ENCODE measurements at places on chromosomes 7 and 10.

- DNase-seq = no peak
Observed at GRCh38 chr7:45988405-45989057, 67.5 kb upstream of the IGFBP3 start.

GRCh38 chr10:120997756-120998155 lies 146.6 kb downstream of the WDR11 start:
- DNase-seq = no peak

GRCh38 chr10:35178331-35178730 lies 51.7 kb downstream of the CREM start:
- no peak for DNase-seq

DNA sequence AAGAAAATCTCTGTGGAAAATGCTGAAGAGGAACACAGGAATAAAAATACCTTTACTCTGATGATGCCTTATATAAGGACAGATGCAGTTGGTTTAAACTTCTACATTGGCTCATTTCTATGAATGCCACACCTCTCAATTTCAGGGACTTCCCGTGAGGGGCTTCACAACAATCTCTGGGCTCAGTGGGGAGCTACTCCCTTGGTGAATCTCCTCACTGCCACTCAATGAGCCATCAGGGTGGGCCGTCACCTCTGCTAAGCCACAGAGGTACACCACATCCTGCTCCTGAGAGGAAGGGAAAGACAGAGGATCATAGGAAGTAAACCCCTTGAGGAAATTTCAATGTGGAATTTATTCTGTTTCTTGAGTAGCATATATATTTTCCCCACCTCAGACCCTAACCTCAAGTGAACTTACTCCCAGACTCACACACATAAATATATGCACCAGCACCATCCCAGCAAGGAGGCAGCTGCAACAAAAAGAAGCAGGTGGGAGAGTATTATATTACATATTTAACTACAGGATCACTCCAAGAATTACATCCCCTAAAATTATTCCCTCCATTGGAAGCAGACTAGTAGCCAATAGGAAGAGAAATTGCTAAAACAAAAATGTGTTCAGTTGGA lies 63.3 kb upstream of the PRSS1 start:
- DNase-seq = no peak

GRCh38 chr10:45425621-45426563 lies 51.9 kb downstream of the ALOX5 start:
- no peak for DNase-seq

DNA sequence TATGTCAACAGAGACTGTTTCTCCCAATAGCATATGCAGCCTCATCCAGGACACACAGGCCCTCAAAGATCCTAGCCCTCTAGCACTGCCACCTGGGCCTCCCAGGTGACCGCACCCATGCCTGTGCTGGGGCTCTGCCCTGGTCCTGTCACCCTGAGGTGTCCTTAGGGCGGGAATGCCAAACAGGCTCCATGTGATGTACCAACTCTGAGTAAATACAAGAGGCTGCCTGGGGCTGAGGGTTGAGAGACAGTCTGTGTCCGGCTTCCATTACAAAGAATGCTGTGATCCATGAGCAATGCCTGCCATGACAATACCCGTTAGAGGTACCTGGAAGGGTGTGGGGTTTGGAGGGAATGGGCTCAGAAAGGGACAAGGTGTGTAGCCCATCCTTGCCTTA lies 83.0 kb upstream of the KAT6B start:
- no peak for DNase-seq

- DNase-seq = no peak
Observed at GRCh38 chr7:40120020-40120419, 14.4 kb downstream of the MPLKIP start.

GRCh38 chr7:8444468-8444769 lies 11.0 kb downstream of the NXPH1 start:
- no peak for DNase-seq

- no peak for DNase-seq
Observed at GRCh38 chr7:150983893-150984368, 5.8 kb upstream of the KCNH2 start.

GRCh38 chr7:2713370-2713769 lies 25.4 kb downstream of the AMZ1 start:
- no peak for DNase-seq

DNA sequence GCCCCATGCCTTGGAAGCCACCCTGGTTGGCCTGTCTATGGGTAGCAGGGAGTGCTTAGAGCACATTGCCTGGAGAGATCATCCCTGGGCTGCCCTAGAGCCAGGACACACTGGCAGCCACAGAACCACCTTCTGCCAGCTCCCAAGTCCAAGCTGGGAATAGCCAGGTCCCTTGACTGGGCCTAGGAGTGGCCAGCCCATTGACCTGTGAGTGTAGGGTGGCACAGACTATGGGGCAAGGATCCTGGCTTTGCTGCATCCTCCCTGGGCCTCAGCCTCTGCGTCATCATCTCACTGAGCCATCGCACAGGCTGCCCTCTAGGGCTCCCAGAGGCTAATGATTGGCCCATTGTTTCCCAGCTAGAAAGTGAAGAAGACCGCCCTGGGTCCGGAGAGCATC lies 7.0 kb downstream of the AQP1 start:
- no peak for DNase-seq

DNA sequence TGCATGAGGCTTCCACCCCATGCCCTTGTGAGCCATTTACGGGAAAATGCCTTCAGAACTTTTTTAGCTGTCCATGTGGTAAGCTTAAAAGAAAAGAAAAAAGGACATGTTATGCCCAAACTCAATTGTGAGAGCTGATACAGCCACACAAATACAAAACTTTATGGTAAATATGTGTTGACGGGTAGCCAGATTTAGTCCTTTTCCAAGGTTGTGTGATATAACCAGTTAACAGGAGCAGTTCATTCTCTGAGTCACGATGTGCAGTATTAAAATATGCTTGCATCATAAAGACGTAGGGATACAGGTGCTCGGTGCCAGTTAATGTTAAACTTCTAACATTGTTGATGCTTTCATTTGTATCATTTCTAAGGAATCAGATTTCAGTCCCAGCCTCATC lies 350.4 kb downstream of the DNAJB6 start:
- DNase-seq = no peak

GRCh38 chr7:107165341-107165740 lies 3.5 kb upstream of the HBP1 start:
- no peak for DNase-seq

DNA sequence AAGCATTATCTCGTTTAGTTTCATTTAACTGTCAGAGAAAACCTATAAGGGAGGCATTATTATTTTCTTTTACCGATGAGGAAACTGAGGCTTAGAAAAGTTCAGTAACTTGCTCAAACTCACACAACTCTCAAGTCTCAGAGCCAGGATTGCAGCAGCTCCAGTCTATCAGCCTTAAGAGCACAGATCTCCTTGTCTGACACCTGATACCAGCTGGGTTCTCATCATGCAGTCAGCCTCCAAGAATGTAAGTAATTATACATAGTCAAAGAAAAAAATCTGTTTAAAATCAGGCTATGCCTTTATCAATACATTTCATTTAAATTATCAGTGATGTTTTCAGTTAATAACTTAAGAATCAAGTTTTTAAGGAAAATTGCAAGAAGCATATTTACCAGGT lies 236.6 kb upstream of the TCF7L2 start:
- no peak for DNase-seq

- no peak for DNase-seq
Observed at GRCh38 chr10:42783181-42783549, 570 bp downstream of the BMS1 start.

GRCh38 chr7:28954946-28955345 lies 3.2 kb downstream of the TRIL start:
- DNase-seq = no peak

DNA sequence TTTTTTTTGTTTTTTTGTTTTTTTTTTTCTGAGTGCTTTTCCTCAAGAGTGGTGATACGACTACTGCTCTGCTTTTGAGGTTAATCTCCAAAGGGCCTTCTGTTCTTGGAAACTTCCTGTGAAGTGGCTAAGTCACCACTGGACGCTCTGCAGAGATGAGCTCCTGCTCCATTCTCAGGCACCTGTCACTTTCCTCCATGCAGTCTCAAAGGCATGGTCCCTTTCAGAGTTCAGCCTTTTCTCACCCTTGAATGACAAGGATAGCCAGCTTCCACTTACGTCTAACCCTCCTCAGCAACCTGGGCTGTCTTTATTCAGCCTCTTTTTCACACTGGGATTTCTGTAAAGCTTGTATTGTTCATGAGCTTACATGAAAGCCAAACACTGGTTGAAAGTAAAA lies 65.8 kb downstream of the BMPER start:
- no peak for DNase-seq

GRCh38 chr7:91533996-91534395 lies 269.8 kb downstream of the FZD1 start:
- DNase-seq = no peak

GRCh38 chr7:30710669-30711068 lies 28.4 kb upstream of the CRHR2 start:
- DNase-seq = no peak

- DNase-seq = no peak
Observed at GRCh38 chr7:121306565-121306964, 22.2 kb upstream of the WNT16 start.

GRCh38 chr10:127600479-127600878 lies 51.4 kb downstream of the NPS start:
- DNase-seq = no peak

DNA sequence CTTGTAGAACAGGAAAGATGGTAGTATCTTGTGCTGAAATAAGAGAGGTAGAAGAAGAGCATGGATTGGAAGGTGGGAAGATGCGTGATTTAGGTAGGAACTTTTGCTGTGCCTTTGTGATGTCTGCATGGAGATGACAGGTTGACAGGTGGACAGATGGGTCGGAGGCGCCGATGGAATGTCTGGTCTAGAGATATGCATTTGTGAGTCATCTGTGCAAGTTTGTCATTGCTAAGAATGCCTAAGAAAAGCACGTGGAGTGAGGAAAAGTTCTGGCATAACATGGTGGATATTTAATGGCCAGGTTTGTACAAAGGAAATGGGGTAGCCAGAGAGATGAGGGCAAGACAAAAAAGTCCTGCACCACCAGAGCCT lies 76.0 kb upstream of the ARMC3 start:
- DNase-seq = no peak

DNA sequence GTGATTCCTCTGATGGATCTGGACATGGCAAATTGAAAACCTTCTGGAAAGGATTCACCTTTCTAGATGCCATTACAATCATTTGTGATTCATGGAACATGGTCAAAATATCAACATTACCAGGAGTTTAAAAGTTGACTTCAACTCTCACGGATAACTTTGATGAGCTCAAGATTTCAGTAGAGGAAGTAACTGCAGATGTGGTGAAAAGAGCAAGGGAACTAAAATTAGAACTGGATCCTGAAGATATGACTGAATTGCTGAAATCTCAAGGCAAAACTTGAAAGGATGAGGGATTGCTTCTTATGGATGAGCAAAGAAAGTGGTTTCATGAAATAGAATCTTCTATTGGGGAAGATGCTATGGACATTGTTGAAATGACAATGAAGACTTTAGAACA lies 293.6 kb downstream of the ARHGAP12 start:
- DNase-seq = no peak

DNA sequence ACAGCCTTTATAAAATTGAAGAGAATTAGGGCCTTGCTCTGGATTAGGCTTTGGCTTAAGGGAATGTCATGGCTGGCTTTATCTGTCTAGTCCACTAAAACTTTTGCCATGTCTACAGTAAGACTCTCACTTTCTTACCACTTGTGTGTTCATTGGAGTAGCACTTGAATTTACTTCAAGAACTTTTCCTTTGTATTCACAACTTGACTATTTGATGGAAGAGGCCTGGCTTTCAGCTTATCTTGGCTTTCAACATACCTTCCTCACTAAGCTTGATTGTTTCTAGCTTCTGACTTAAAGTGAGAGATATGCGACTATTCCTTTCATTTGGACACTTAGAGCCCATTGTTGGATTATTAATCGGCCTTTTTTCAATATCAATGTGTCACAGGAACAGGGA lies 96.1 kb downstream of the TPST1 start:
- no peak for DNase-seq

GRCh38 chr7:50362712-50363282 lies 58.3 kb downstream of the IKZF1 start:
- no peak for DNase-seq

DNA sequence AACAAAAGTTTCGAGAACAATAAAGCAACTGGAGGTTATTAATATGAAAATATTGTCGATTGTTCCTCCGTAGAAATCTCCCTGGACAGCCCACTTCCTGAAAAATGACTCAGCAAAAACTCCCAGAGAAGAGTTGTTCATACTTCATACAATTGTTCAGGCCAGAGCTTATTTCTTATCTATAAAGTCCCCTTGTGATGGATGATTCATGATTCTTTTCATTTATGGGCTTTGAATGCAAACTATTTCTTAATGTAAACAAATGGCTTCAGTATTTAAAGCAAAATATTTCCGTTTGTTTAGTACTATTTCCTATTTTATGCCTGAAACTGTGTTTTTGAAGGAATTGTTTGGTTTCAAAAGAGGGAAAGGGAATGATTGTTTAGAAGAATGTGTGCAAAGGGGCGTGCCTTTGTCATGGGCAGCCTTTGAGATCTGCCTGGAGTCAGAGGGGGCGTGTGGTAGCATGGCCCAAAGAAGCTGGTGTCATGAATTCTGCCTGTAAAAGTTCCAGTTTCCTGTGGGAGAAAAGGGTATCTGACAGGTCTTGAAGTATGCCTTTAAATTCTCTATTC lies 26.2 kb upstream of the EXOC6 start:
- no peak for DNase-seq

- DNase-seq = no peak
Observed at GRCh38 chr7:150871601-150872000, 19.3 kb downstream of the AOC1 start.

GRCh38 chr10:30691639-30692015 lies 62.1 kb upstream of the LYZL2 start:
- no peak for DNase-seq

DNA sequence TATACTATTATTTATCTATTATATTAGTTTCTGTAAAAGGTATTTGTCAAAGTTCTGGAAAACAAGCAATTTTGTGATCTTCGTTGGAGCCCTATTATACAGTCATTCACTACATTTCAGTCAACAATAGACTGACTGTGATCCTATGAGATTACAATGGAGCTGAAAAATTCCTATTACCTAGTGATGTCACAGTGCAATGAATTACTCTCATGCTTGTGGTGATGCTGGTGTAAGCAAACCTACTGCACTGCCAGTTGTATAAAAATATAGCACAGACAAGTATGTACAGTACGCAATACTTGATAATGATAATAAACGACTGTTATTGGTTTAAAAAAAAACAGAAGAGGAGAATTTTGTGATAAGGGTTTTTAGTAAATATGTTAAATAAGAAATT lies 21.4 kb downstream of the OR6V1 start:
- DNase-seq = no peak

- no peak for DNase-seq
Observed at GRCh38 chr10:1543596-1543995, 193.7 kb downstream of the ADARB2 start.

- DNase-seq = no peak
Observed at GRCh38 chr10:116687633-116688032, 54.7 kb downstream of the HSPA12A start.

- no peak for DNase-seq
Observed at GRCh38 chr10:88659725-88660597, 4.3 kb upstream of the LIPF start.

All from coronary artery (tissue), 2 donors.